ENCODE measurements at places on chromosomes 4 and X.

DNA sequence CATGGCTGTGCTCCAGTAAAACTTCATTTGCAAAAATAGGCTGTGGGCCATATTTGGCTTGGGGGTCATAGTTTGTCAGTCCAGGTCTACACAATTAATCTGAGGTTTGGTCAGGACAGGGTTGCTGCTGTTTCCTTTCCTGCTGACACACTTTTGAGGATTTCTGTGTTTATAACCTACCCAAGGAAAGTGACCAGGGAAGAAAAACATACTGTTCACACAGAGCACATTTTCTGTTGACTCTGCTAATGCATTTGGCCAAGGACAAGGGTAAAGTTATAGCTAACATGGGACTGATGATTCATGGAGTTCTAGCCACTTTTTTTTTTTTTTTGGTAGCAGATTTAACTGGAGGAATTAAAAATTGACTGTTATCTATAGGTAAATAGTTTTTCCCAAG is 43.9 kb upstream of the GEMIN8 start:
- no peak for DNase-seq

GRCh38 chr4:89511776-89512175 is 204.2 kb upstream of the GPRIN3 start:
- DNase-seq: no peak

DNA sequence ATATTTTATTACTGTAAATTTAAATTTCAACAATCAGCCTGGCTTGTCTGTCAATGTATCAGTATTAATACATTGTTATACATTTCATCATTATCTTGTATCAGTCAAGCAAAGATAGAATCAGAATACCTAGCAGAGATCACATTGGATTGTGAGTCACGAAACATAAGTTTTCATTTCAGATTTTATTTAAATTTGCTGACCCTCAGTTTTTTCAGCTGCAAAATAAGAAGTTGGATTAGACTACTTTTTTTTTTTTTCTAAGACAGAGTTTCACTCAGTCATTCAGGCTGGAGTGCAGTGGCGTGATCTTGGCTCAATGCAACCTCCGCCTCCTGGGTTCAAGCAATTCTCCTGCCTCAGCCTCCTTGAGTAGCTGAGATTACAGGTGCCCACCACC is 33.4 kb upstream of the NKX3-2 start:
- no peak for DNase-seq

- no peak for DNase-seq
Measured at GRCh38 chrX:44906542-44906941, 33.6 kb downstream of the KDM6A start.

DNA sequence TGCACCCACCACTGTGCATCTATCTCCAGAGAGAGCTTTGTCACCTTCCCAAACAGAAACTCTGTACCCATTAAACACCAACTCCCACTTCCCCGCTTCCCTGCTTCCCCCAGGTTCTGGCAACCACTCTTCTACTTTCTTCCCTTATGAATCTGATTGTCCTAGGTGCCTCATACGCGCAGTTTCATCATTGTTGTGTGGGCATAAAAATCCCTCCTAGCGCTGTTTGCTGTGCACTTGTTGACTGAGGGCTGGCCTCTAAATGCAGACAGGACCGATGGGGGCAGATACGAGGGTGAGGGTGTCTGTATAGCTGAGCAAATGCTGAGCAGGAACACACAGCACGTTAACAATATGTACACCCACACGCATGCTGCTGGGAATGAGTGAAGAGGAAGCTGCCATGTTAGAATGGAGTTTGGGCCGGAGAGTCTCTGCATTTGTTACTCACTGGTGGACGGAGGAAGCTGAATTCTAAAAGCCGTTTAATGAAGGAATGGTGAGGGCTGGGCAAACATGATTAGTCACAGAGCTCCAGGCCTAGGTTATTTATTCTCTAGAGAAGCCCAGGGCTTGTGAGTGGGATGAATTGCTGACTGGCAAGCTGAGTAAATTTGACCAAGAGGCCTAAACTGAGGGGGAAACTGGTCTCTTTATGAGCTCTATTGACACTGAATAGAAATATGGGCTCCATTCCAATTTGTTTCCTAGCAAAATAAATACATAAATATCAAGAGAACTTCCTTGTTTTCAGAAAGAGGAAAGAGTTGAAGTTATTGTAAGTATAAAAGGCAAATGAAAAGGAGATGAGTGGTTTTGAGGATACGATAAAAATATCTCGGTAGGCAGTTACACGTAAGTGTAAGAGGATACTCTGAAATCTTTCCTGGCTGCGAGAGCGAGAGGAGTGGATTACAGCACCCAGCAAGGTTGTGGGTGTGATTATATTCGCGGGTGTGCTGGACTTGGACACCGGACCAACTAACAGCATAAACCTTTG is 95.9 kb upstream of the RPS6KA3 start:
- DNase-seq: no peak

All from stimulated activated CD8-positive, alpha-beta memory T cell treated with anti-CD3 and anti-CD28 coated beads, Interleukin-15, amount 100 ng/mL, for 4 hours (primary cell).